Stimulated activated CD8-positive, alpha-beta memory T cell treated with anti-CD3 and anti-CD28 coated beads, Interleukin-4, amount 100 ng/mL, for 4 hours (primary cell): ENCODE measurements at places on chromosomes 1 and 21.
A peak's percentile ranks its signal among the peaks of the same experiment; 100 is the strongest.

DNA sequence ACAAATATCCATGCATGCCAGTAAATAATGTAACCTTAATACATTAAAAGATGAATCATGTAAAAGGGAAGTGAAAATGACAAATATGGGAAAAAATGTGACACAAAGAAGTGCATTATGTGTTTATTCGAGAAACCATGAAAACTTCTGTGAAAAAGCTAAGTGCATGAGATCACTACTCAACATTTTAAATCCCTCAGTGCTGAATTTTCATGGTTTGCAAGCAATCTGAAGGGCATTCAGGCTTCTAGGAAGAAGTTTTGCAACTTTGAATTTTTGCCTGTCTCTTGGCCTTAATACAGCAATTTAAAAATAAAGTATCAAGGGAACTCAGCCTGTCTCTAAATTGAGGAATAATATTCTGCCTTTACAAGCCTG lies 78.2 kb downstream of the MAP3K7CL start:
- no peak for DNase-seq

- DNase-seq: no peak
These were observed 54.9 kb upstream of the WLS start for GRCh38 chr1:68287241-68287640.

DNA sequence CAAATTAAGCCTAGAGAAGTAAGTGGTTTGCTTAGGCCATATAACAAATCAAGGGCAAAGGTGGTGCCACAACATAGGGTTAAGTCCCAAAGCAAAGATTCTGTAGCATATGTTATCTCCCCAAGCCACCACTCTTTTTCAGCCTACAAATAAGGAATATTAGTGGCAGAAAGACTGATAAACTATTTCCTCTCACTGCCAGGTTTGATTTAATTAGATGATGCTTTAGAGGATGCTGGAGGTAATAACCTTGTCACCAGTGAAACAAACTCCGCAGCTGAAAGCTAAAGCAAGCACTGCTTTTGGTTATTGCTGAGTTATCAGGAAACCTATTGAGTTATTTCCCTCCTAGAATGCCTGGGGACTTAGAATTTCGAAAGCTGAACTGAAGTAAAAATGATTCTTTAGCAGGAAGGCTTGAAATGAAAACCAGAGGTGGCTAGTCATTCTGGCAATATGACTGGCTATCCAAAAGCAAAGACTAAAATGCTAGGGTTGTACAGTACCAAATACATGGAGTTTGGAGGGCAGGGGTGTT lies 145.2 kb downstream of the SYT2 start:
- no peak for DNase-seq

GRCh38 chr1:102790997-102791396 lies 317.3 kb downstream of the COL11A1 start:
- no peak for DNase-seq

GRCh38 chr1:228867108-228867950 lies 132.1 kb downstream of the RHOU start:
- DNase-seq: no peak

- no peak for DNase-seq
These were observed 20.2 kb upstream of the MTR start for GRCh38 chr1:236774926-236775325.

GRCh38 chr1:2314273-2314802 lies 77.0 kb downstream of the MORN1 start:
- DNase-seq: no peak

- DNase-seq: no peak
These were observed 8.1 kb downstream of the COL8A2 start for GRCh38 chr1:36116901-36117300.

GRCh38 chr1:91885213-91885715 lies 687 bp downstream of the TGFBR3 start:
- no peak for DNase-seq

GRCh38 chr1:175377394-175377793 lies 184.8 kb upstream of the KIAA0040 start:
- DNase-seq: no peak

DNA sequence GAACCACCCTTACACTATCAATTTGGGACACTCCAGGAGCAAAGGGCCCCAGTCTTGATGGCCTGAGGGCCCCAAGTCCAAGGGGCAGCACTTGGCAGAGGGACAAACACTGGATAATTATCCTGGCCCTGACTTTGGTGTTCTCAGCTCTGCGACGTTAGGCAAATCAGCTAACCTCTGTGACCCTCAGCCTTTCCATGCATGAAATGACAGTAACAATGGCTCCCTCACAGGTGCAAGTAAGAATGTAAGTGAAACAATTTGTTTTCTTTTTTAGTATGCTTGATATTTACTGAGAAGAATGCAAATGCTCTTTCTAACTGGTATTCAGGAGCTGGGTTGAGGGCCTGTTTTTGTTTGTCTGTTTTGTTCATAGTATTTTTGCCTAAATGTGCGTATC lies 61.6 kb upstream of the PRDX6 start:
- no peak for DNase-seq

DNA sequence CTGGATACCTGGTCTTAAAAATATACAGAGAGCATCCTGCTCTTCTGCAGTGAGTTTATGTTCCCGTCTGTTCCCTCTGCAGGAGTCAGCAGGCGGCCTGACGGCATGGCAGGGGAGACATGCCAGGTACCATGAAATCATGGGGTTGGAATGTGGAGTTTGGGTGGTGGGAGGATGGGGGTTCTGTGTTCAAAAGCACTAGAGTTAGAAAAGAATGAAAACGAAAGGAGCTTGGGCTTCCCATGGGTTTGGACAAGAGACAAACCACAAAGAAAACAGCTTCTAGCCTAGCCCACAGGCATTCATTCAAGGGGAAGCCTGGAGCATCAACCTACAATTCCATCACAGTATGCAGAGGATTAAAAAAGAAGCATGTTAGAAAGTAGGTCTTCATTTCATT lies 59.9 kb downstream of the WARS2 start:
- no peak for DNase-seq

DNA sequence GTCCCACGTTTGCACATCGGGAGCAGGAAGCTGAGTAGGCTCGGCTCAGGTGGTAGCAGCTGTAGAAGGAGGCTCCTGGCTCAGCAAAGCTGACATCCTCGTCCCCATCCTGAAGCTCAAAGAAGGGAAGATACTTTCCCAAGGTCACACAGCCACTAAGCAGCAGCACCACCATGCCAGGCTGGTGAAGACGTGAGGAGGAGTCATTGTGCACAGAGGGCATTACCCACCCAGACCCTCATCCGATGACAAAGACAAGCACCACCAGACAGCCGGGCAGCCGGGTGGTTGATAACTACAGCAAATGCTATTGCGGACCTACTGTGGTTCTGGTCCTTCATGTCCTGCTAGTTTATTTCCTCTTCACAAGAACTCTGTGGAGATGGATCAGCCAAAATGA lies 186.9 kb downstream of the MATN1 start:
- no peak for DNase-seq

DNA sequence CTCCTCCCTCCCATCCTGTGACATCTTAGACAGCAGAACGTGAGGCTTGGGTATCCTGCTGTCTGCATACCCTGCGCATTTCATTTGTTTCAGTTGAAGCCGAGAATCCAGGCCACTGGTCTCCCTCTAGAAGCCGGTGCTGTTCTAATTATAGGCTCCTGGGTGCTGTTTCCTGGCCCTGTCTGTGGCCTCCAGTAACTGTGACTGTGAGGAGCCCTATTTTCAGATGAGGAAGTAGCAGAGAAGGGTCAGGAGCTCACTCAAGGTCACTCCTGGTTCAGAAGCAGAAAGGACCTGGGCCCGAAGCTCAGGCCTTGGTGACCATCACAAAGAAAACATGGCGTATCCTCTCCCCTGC lies 24.0 kb downstream of the COQ8A start:
- DNase-seq: no peak

- no peak for DNase-seq
These were observed 49.0 kb downstream of the LTN1 start for GRCh38 chr21:28943631-28944030.

DNA sequence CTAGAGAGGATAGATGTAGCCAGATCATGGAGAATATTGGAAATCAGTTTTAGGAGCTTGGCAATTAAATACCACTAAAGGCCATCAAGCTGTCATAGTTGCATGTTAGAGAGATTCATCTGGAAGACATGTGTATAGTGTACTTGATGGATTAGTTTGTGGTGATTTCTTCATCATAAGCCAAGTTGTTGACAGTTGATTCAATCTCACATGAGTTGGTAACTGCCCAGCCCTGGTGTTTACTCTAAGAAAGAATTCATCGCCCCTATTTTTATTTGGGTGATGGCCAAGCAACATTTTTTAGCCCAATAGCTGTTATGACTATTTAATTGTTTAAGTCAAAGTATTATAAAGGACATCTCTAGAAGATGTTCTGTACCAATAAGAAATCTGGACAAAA lies 737.6 kb downstream of the PLA2G4A start:
- no peak for DNase-seq

DNA sequence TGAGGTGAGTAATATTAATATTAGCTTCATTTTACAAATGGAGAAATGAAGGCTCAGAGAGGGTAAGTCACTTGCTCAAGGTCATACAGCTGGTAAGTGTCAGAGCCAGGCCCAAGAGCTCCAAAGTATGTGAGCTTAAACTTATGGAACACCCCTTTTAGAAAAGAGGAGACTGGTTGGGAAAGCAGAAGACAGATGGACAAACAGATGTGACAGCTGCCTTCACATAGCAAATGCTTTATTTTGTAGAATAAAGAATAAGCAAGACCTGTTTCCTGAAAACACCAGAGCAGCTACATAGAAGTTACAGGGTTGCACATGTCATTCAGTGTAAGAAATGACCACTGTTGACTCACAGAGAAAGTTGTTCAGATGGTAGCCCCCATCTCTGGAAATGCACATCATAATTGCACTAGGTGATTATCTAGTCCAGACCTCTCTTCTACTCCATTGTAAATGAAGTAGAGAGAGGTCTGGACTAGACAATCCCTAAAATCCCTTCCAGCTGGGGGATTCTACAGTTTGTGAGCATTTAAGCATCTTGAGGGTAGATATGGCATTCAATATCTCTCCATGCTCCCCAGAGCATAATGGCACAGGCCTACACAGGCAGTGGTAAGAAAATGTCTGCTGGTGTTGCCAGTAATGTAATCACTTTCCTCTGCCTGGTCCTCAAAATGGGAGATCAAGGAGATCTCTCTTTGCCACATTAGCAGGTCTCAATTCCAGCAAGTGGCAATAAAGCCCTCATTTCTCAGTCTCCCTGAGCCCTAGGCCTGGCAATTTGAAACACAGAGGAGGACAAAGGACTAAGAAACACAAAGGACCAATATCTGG lies 188.2 kb upstream of the FGGY start:
- no peak for DNase-seq

GRCh38 chr1:9426291-9426711 lies 113.0 kb upstream of the SLC25A33 start:
- peak; percentile 41 for DNase-seq

DNA sequence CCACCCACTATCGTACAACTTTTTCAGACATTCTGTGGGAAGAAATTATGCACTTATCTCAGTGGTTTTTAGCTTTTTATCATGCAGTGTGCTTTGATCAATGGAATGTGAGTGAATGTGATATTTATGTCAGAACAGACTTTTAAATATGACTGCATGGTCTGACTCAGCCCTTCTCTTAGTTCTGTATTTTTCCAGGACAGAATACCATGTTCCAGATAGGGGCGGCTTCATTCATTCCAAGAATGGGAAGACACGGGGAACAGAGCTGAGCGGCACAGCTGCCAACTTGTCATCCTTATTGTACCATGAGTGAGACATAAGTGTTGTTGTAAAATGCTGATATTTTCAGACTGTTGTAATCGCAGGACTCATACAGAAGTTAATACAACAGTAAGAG lies 214.6 kb upstream of the NCAM2 start:
- DNase-seq: no peak

DNA sequence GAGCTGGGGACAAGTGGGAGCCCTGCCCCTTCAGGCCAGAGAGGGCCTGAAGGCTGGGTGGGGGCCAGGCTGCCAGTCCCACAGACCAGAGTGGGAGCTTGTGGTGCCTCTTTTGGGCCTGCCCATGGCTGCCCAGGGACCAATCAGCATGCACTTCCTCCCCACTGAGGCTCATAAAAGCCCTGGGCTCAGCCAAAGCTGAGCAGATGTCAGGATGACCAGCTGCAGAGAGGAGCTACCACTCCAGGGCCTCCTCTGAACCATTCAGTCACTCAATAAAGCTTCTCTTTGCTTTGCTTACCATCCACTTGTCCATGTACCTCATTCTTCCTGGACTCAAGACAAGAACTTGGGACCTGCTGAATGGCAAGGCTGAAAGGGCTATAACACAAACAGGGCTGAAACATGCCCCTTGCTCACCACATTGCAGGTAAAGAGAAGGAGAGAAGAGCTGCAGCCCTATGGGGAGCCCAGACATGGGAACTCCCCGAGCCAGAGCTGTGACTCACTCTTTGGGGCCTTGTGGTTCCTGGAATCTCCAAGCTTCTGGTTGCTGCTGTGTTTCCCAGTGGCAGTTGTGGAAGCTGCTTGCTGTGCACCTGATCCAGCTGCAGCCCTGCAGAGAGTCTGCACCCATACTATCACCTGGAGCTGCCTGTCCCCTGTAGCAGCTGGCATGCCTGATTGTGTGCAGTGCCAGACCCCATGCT lies 82.0 kb downstream of the OLFML3 start:
- no peak for DNase-seq

- DNase-seq: no peak
These were observed 32.1 kb upstream of the PAXBP1 start for GRCh38 chr21:32803651-32804050.

GRCh38 chr1:155073377-155074242 lies 5.0 kb upstream of the EFNA3 start:
- no peak for DNase-seq

DNA sequence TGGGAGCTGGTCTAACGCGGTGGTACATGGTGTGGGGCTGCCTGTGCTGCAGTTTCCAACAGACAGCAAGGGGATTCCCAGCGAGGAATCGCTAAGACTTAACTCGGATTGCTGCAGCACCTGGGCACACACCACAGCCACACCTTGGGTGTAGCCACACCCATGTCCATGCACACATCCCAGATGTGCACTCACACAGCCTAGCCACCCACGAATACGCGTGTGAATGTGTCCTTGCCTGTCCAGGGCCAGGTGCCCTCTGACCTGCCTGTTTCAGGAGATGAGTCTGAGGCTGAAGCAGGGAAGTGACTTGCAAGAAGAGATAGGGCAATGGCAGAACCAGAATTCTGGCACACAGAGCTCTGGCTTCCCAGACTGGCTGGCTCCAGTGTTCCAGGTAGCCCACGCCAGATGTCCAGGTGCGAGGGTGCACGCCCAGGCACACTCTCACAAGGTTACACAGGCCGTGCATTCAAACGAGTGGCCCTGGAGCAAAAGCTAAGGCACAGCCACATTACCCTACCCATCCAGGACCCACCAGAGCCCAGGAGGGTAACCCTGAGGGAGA lies 272.7 kb downstream of the TRABD2B start:
- DNase-seq: no peak

DNA sequence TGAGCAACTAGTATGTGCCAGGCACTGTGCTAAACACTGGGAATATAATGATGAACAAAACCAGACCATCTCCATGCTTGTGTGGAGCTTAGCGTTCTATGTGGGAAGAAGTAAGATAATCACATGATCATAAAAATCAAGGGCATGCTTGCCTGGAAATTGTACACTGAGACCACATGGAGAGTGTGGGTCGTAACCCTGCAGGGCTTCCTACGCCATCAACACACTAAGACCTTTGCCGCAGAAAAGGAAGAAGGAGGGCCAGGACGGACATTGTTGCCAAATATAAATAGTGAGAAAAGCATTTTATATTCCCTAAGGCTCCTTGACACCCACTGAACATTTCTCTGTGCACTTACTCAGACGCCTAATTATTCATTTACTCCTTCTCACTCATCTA lies 388.1 kb upstream of the VAMP3 start:
- DNase-seq: no peak
